ENCODE measurements at places on chromosomes 5 and 9.
A peak's percentile ranks its signal among the peaks of the same experiment; 100 is the strongest.

- DNase-seq = no peak
Measured at GRCh38 chr9:110255034-110255462, 1.3 kb downstream of the TXN start.

- no peak for DNase-seq
Measured at GRCh38 chr5:124888622-124889485, 142.4 kb upstream of the ZNF608 start.

DNA sequence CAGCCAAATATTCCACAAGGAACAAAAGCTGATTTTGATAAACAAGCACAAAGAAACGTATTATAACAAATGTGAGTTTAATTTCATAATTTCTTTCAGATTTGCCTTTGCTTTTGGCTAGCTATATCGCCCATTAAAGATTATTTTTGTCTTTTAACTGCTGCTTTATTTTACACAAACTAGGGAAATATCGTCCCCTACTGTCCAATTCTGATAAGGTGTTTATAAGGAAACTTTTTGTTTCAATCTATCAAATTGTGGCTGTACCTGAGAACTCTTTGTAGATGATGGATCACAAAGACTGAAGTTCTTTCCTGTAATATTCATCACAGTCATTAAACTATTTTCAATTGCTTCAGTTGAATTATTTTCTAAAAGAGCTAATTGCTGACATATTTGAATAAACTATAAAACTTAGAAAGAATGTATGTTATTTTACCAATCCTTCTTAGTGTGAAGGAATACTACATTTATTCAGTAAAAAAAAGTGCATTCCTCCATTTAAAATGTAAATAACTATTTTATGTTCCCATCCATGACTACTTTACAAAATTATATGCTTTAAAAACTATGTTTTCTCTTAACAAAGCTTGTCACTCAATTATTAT lies 431.3 kb upstream of the ITGA1 start:
- no peak for DNase-seq

- DNase-seq = no peak
Measured at GRCh38 chr5:117504305-117504704, 929.7 kb upstream of the SEMA6A start.

DNA sequence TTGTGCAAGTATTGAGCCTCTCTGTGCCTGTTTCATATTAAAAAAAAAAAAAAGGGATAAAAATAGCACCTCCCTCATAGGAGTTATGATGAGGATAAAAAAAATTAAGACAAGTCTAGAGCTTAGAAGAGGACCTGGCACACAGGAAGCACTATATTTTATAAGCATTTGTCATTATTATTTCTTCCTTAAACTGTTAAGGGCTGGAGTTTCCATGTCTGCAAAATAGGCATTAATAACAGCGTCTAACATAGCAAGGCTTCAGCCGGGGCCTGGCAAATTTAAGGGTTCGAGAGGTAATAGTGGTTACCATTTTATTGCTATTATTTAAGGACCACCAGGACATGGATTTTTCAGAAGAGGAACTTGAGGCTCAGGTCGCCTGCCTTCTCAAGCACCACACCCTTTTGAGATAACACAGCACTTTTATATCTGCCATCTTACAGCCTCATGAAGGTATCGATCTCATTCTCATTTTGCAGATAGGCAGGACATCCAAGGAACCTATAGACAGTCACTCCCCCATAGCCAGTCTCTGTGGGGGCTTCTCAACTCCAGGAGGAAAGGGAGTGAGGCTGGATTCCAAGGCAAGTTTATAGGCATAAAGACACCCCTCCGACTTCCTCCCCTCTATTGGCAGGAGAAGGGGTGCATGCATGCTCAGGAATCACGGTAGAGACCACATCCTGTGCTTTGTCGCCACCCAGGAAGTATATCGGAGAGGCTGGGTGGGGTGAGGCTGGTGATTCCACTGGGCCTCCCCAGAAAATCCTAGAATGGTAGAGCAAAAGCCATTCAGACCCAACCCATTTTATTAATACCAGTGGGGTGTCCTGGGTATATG lies 2.4 kb downstream of the ANXA6 start:
- DNase-seq = peak; percentile 57

- DNase-seq = no peak
Measured at GRCh38 chr5:125376059-125376641, 629.7 kb upstream of the ZNF608 start.

GRCh38 chr5:6026766-6027406 lies 351.5 kb downstream of the MED10 start:
- DNase-seq = no peak

All from activated CD4-positive, alpha-beta T cell treated with anti-CD3 and anti-CD28 coated beads, Interleukin-2, amount 50 U/mL, for 48 hours (primary cell).